Natural killer cell treated with Interleukin-12 subunit alpha and Interleukin-12 subunit beta and Interleukin-15 and Interleukin-18, amount 100 ng/mL, for 72 hours (primary cell): ENCODE measurements at places on chromosomes 1 and 21.

DNA sequence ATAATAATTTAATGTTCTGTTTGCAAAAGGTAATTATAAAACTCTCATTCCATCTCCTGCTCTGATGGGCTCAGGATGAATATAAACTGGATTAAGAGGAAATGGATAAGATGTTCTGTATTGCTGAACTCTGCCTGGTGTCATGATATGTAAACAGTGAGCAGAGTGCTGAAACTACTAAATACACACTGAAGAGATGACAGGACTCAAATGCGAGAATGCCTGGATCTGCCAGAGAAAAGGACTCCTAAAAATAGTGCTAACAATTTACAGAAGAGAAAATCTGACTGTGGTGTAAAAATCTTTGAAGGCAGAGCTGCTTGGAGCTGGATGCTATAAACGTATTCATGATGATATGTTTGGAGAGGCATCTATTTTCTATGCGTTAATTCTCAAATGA is 303.2 kb downstream of the RWDD3 start:
- no peak for DNase-seq

- DNase-seq, result no peak
Measured at GRCh38 chr1:76587212-76587611, 280.1 kb upstream of the ST6GALNAC5 start.

DNA sequence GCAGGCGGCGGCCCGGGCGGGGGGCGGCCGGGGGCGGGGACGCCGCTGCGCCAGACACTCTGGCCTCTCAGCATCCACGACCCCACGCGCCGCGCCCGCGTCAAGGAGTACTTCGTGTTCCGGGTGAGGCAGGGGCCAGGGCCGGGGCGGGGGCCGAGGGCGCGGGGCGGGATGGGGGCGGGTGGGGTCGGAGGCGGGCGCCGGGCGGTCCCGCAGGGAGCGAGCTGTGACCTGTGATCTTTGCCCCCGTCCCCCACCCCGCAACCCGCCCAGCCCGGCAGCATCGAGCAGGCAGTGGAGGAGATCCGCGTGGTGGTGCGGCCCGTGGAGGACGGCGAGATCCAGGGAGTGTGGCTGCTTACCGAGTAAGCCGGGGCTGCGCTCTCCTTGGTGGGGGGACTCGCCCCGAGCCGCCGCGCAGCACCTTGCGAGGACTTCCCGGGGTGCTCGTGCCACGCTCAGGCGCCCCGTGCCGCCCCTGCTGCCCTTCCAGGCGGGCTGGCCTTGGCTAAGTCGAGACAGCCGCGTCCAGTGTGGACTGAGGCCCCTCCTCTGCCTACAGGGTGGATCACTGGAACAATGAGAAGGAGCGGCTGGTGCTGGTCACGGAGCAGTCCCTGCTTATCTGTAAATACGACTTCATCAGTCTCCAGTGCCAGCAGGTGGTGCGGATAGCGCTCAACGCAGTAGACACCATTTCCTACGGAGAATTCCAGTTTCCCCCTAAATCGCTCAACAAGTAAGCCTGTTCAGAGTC is 514 bp downstream of the TPRG1L start:
- no peak for DNase-seq

DNA sequence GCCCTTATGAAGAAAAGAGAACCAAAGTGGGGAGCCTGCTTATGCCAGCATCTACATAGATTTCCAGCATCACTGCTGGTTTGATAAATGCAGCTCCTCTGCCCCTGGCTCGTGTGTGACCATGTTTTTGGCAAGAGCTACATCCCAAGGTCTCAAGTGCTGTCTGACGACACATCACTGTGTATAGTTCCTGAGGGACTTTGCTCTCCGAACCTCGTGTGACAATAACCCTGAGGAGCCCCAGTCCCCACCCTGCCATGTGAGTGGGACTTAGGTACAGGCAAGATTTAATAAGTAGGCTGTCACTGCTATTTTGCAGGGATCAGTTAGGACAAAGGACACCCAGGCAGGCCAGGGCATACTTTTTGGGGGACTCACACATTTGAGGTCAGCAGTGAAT is 28.8 kb upstream of the RERE start:
- no peak for DNase-seq

- no peak for DNase-seq
Measured at GRCh38 chr1:21924503-21925005, 12.6 kb downstream of the HSPG2 start.

GRCh38 chr1:99696616-99697015 is 50.7 kb downstream of the PALMD start:
- DNase-seq, result no peak

DNA sequence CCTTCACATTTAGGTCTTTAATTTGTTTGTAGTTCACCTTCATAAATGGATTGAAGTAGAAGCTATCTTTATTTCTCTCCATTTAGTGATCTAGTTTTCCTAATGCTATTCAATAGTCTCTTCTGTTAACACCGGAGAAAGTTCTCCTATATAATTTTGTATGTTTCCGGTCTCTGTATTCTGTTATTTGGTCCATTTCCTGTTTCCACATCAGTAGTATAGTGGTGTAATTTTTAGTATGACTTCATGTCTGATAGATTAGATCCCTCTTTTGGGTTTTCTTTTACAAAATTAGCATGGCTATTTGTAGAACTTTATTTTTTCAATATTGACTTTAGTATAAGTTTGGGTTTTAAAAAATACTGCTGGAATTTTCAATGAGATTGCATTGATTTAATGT is 41.6 kb upstream of the PKP1 start:
- DNase-seq, result no peak

GRCh38 chr1:191320062-191320461 is 838.2 kb upstream of the RGS18 start:
- no peak for DNase-seq
